ENCODE measurements at places on chromosomes 1 and 21. TPM values are rescaled to one million over a fixed set of nuclear protein-coding genes. Genes with fewer than 3 reads are reported as not detected.

GRCh38 chr21:42037516-42037915, 27.4 kb upstream of the ZBTB21 start:
- no peak for DNase-seq

- peak; percentile 36 for DNase-seq
Observed at GRCh38 chr1:16615253-16616252, 2.2 kb upstream of the NBPF1 start.

- DNase-seq, result no peak
Observed at GRCh38 chr1:204984499-204984898, 58.5 kb upstream of the CNTN2 start.

DNA sequence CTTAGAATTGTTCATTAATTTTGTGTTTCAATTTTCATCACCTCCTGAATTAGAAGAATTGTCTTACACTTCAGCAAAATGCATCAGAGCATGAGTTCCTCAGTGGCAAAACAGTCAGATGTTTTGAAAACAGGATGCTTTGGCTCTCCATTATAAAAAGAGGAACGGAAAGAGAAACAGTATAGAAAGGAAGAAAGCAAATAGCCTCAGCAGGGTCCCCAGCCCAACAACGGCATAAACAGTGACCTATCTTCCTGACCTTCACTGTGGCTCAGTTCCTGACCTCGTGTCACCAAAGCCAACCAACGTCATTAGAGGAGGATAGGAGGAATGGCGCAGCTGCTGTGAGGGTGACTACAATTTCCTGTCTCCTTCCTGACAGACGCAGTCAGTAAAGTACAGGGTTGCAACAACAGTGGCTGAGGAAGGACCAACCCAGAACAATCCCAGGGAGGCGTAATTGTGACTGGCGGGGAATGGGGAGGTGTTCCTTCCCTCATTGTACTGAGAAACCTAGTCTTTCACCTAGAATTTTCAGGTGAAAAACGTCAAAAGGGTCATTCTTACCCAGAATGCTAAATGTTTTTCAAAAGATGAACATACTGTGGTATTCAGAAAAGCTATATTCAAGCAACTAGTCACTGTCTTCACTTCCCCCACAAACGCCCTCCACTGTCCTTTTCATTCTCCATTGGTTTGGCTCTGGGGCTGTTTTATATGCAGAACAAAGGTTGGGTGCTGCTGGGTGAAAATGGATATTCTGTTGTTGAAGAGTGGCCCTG, 197.9 kb upstream of the SGIP1 start:
- DNase-seq, result peak; percentile 50

DNA sequence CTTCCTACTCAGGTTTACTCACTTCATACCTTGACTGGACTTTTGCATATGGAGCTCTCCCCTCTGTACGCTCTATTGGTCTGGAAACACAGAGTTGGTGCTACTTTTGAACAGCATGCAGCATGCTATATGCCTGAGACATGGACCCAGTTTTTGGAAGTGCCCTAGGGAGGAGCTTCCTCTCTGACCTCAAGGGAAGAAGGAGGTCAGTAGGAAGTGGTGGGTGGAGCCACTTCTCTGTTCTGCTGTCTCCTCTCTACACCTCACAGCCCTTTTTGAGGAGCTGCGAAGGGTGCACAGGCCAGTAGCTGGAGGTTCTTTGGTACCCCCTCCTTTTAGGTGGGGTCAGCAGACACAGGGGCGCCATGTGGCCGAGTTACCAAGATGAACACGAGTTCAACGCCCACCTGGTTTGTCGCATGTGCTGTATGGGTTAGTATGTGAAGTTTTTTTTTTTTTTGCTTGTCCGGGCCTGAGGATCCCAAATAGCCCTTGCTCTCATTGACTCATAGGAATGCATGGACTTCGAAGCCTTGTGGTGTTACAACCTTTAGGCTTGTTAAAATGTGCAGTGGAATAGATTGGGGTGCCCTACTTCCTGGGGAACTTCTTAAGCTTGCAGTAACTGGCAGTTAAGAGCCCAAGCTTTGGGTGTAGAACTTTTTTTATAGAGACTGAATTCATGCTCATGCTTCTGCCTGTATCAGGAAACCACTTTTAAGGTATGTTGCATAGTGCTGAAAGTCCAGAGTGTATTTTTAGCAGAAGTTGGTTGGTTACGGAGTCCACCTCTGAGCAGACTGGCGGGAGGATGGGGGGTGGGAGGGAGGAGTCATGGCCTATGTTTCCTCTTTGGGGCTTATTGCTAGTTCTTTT, 10.7 kb downstream of the MACF1 start:
- DNase-seq, result peak; percentile 41

GRCh38 chr1:210457568-210457967, 128.9 kb downstream of the HHAT start:
- DNase-seq, result no peak

- no peak for DNase-seq
Observed at GRCh38 chr1:240804475-240804874, 192.5 kb upstream of the GREM2 start.

Gene TP73
- total RNA-seq, result 0.42 TPM

Gene S100A3
- total RNA-seq, result not detected

Gene ASAP3
- total RNA-seq, result 27.3 TPM

Gene HSPB7
- total RNA-seq, result 12.7 TPM

Gene IFI44L
- 2.1 TPM for total RNA-seq

All from colonic mucosa (tissue), 4 donors.